NCI-H187 (cell line): ENCODE measurements at places on chromosomes 6 and 20.

DNA sequence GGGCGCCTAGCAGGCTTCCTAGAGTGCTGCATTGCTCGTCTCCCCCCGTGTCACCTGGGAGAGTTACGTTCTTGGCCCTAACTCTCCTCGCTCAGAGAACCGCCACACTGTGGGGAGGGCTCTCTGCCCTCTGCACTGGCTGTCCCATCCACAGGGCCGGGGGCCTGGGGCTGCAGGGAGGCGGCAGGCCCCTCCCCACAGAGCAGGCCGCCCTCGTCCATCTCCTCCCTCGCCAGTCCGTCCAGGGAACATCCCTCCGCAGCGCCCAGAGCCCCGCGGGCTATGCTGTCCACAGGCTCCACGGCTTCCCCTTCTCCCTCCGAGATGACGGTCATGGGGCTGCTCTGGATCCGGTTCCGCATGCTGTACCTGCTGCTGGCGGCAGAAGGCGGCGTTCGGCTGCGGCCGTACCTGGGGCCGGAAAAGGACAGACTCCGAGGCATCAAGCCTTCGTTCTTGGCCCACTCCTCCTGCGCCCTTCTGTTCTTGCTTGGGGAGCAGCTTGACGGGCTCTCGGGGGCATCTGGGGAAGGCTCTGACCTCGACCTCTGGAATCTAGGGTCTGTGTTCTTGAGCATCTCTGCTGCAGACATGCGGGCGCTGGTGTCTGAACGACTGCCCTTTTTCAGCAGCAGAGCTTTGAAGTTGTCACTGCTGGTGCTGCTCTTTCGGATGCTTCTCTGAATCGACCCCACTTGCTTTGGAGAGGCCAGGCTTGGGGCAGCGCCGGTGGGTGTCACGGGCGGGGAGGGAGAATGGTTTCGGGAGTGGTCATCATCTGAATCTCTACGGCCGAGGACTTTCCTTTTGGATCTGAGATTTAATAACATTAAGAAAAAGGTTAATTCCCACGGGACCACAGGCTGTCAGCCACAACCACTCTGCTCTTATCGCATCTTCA, 20.2 kb downstream of the HEBP2 start:
- DNase-seq = no peak

DNA sequence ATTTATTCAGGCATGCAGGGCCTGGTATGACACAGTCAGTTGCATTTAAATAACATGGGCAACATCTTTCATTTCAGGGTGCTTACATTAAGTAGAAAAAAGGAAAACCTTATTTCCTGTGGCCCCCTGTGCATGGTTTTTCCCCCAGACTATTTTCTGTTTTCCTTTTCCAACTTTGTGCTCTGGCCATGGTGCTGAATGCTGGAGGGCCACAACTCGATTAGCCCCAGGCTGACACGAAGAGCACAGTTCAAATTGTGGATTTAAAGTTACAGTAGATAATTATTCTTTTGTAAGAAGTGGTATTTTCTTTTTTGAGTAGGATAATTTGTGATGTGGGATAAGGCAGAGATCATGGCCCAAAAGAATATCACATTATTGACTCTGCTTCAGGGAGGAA, 332.0 kb downstream of the HAO1 start:
- no peak for DNase-seq

- no peak for DNase-seq
These were observed 25.0 kb downstream of the TTK start for GRCh38 chr6:80029470-80029869.

DNA sequence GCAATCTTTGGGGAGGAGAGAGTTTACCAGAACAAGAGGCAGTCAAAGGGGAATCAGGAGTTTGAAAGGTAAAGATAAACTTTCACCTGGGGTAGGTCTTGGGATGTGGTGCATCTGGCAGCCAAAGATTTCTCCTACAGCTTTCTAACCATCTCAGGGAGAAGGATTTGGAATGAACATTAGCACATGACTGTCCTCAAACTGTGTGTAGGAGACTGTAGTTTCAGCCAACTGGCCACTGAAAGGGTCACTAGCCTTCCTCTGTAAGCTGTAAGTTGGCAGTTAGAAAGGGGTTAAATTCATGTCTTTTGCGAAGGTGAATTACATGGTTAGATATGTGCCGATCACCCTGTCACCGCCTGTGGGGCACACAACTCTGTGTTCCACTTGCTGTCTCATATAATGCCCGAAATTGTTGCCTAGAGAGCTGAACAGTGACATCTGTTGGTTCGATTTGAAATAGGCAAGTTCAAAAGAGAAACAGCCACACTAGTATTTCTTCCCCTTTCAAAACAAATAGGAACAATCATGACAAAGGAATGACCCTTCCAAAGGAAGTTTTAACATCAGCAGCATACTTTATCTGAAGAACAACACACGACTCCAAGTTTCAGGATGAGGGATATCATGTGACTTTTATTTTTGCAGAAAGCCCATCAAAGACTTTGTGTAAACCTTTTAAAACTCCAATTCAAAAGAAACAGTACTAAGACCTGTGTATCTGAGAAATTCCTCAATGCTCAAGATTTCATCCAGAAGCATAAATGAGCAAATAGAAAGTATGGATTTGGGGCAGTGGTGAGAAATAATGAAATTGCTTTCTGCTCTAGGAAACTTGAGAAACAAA, 1.1 kb upstream of the OPN5 start:
- no peak for DNase-seq

DNA sequence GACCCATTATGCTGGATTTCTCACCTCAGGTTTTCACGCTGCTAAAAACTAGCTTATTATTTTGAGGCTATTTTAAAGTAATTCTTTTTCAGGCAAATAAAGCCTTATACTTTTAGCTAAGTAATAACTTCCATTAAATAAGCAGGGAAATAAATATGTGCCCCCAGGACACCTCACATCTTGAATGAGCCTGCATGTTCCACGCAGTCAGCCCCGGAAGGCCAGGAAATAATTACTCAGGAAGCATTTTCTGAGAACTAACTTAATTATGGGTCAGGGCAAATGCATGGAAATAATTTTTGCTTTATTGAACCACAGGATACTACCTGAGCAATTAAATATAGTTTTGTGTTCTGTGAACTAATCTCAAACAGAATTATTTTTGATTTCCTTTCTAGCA, 41.1 kb downstream of the STX7 start:
- no peak for DNase-seq

- DNase-seq = no peak
These were observed 136.3 kb downstream of the SULF2 start for GRCh38 chr20:47648943-47649342.

DNA sequence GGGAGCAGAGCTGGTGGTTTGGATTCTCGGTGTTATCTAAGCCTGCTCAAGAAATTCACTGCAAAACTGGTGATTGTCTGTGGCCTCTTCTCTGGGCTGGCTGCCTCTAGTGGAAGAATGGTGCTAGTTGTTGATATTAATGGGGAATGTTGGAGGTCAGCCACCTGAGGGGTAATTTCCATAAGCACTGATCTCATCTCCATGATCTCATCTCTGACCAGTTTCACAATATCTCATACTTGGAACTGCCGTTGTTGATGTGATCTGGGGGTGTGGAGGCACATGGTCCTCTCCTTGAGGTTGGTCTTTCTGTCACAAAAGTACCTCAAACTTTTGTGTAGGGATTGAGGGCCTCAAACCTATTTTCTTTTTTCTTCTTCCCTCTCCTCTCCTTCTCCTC, 102.6 kb downstream of the CD109 start:
- DNase-seq = no peak

- DNase-seq = no peak
These were observed 104.8 kb downstream of the GMDS start for GRCh38 chr6:2140438-2141128.

GRCh38 chr6:83151114-83151513, 42.0 kb downstream of the PGM3 start:
- DNase-seq = no peak

- DNase-seq = no peak
These were observed 140.4 kb downstream of the JARID2 start for GRCh38 chr6:15386110-15386755.

DNA sequence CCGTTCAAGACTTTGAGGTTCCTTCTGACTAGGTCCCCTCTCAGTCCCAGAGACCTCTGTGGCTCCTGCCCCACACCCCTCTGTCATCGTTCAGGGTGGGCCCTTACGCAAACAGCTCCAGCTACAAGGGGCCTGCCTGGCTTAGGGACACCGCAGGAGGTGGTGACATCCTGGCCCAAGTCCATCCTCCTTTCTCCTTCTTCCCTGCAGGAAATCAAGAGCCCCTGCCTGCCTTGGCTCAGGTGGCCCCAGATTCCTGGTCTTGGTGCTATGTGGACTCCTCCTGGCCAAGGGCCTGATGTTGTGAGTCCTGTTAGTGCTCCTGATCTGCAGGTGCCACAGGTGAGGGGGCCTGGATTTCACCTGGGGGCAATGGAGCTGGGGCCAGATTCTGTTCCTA, 8.1 kb downstream of the TREML4 start:
- DNase-seq = no peak

DNA sequence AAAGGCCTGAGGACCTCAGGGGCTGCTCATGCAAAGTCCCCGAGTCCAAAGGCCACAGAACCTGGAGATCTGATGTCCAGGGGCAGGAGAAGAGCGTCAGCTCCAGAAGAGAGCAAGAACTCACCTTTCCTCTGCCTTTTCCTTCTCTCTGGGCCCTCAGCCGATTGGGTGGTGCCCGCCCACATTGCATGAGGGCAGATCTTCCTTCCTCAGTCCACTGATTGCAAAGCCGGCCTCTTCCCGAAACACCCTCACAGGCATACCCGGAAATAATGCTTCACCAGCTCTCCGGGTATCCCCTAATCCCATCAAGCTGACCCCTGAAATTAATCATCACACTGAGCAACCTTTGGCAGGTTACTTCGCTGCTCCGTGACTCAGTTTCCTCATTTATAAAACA, 33.4 kb downstream of the SPDEF start:
- DNase-seq = no peak

GRCh38 chr6:37051138-37052026, 45.9 kb downstream of the FGD2 start:
- DNase-seq = peak; percentile 69

DNA sequence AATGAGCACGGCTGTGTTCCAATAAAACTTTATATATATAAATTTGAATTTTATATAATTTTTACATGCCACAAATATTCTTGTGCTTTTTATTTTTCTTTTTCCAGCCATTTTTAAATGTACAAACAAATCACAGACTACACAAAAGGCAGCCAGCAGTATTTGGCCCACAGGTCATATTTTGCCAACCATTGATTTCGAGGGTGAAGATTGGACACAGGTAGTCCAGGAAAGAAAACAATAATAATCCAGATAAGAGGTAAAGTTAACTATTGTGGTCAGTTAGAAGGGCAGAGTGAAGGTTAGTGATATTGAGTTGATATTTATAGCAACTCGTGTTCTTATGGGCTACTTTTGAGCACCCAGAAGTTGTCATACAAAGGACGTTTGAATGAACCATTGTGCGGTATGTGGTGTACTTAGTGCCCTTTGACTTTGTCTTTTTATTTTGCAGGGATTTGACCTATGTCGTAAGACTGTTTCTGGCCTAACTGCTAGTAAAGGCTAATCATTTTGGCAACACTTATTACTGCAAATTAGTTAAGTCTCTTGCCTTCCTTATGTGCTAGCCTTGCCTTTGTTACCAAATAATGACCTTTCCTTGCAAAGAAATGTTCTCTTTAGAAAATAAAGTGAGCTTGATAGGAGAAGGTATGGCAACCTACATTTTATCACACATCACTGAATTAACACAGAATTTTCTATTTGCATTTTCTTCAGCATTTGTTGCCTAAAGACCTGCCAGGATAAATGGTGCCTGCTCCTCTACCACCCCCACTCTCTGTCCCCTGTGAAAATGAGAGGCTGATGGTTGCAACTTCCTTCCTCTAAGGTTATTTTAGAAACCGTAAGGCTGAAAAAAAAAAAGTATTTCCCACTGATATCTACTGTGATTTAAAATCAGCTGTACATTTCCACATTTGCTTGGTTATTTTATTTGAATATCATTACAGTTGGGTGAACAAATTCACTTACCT, 493.9 kb upstream of the SOX4 start:
- DNase-seq = no peak

GRCh38 chr6:143198312-143198711, 137.6 kb downstream of the AIG1 start:
- no peak for DNase-seq

DNA sequence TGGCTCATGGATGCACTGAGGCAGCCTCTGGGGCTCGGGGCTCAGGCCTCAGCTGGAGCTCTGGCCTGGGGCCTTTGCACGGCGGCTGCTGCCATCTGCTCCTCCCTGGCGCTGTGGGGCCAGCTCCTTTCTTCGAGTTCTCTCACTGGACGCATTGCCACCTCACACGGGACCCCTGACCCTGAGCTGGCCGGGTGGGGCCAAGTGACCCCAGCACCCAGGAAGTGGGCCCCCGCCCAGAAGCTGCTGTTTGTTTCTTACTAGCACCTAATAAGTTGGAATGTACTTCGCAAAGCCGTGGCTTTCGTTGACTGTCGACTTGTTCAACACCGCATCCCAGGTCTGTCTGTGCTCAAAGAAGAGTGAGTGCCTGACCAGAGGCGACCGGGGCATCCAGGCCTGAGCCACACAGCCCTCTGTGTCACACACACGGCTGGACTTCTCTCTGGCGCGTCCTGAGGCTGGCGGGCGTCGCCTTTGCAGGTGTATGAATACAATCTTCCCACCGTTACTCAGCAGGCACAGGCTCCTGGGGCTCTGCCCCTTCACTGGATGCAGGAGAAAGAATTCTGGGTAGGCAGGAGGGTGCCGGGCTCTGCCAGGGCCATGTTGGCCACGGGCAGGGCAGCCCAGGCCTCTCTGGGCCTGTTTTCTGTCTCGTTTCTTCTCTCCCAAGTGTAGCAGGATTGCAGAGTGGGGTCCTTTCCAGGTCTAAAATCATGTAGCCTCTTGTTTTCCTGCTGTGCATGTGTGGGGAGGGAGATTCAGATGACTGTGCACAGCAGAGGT, 112.9 kb downstream of the DLL1 start:
- no peak for DNase-seq

- DNase-seq = no peak
These were observed 20.7 kb downstream of the NDUFAF4 start for GRCh38 chr6:96876886-96877545.

- DNase-seq = no peak
These were observed 377.1 kb downstream of the FOXA2 start for GRCh38 chr20:22207280-22207679.

GRCh38 chr6:21045135-21045700, 511.0 kb downstream of the CDKAL1 start:
- DNase-seq = no peak

DNA sequence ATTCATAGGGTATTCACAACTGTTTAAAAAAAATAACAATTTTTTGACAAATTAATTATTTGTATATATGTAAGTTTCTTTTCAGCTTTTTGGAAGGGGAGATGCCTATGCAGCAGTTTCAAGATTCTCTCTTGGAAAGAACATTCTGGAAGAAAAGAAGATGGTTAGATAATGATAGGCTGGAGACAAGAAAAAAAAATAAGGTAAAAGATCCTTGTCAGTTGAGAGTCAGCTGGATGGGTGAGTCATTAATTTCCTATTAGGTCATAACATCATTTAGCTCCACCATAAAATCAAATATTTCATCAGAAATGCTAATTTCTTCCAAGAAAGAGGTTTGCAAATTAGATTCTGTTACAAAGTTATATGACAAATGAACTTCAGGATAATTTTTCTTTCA, 880.4 kb downstream of the EPHA7 start:
- no peak for DNase-seq
